GM18507 (cell line): ENCODE measurements at places on chromosomes 16 and 17.
A peak's percentile ranks its signal among the peaks of the same experiment; 100 is the strongest.

DNA sequence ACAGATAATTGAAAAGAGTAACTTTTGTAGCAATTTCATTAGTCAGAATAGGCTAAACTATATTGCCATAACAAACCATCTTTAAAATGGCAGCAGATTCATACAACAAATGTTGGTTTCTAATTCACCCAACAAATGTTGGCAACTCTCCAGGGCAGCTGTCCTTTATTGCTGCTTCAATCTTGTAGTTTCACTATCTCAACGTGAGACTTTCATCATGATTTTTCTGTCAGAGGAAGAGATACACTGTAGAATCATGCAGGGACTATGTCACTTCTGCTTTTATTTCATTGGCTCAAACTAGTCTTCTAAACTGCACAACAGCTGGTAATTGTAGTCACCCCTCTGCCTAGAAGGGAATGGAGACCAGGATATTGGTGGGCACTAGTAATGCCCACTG is 174.2 kb downstream of the TANC2 start:
- no peak for DNase-seq

DNA sequence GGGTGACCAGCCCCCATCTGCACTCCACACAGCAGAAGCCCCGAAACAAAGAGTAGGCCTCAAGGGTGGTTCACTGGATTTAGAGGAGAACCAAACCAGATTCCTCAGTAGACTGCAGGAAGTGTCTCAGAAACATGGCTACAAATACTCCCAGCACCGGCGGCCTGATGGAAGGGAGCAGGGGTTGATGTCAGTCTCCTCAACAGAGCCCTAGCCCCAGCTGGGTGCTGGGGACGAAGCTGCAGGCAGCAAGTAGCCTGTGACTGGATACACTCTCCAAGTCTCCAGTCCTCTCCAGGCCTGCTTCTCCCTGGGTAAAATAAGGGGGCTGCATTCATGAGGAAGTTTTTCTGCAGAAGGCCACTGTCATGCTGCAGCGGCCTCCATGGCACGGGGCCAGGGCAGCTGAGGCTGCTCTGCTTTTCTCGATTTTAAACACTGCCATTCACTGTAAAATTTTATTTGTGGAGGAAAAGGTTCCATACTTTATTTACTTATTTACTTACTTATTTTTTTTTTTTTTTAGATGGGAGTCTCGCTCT is 36.7 kb upstream of the SREBF1 start:
- DNase-seq: no peak

DNA sequence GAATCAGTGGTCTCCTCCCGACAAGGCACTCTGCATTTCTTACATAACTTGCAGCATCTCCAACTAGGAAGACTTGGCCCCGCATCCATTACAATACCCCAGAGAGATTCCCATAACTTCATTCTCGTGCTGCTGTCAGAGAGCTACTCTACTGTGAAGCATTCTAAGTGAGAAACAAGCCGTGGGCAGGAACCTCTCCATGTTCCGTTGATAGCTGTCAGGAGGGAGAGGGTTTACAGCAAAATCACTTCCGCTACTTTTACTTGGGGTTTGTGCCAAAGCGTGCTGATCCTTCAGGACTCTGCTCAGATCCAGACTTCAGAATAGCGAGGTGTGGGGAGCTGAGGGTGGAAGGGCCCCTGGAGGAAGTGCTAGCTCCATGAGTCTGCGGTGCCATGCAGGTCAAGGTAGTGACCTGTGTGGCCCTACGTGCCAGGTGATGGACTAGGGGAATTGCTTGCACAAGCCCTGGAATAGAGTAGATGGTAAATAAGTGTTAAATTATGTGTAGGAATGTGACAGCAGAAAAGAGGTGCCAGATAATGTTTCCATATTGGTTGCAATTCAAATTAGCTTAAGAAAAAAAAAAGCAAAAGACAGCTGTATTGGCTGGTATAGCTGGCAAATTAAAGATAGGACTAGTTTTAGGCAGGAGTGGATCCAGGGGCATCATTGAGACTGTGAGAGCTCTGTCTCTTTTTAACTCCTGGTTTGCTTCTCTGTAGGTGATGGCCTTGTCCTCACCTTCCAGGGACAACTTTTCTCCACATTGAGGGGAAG is 358.5 kb upstream of the ERCC4 start:
- DNase-seq: no peak

DNA sequence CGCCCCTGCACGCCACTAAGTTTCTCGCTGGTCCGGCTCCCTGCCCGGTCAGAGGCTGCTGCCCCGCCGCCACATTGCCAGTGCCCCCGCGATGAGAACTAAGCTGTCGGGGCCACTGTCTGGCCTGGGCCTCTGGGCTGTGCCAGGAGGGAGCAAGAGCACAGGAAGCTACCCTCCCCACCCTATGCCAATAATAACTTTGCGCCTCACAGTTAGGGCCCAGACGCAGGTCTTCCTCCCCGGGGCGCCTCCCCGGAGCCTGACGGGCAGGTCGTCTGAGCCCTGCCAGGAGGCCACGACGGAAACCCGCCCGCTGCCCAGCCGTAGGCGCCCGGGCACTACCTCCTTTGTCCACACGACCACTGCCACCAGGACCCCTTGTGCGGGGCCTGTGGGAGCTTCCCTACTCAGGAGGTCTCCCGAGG is 1.5 kb downstream of the ZFPM1 start:
- no peak for DNase-seq

- no peak for DNase-seq
These were observed 51.8 kb downstream of the LYRM1 start for GRCh38 chr16:20952139-20952920.

GRCh38 chr17:63042256-63042812 is 76.3 kb downstream of the TANC2 start:
- DNase-seq: no peak

GRCh38 chr17:20206068-20206467 is 196.9 kb downstream of the SPECC1 start:
- DNase-seq: no peak

DNA sequence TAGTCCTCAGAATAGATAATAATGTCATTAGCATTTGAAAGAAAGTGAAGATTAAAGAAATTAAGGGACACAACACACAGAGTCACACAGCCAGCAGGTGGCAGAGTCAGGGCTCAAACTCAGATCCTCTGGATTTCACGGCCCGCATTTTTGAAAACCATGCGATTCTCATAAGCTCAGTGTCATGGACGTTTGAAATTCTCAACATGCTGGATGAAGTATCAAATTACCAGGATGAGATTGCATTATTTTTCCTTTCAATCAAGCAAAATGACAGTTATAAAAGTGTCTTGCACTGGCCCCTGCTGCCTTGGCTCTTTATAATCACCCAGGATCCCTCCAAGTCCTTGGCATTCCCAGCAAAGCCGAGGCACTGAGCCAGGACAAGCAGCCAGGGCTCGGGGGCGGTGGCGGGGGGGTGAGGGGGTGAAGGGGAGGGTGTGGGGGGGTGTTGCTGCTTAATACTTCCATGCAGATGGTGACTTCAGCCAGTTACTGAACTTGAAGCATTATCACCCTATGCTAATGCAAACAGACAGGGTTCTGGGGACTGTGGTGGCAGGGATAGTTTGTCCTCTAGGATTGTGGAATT is 6.6 kb upstream of the BMERB1 start:
- no peak for DNase-seq

GRCh38 chr16:28183484-28183883 is 28.3 kb downstream of the XPO6 start:
- no peak for DNase-seq

GRCh38 chr17:41973408-41973811 is 6.8 kb downstream of the CNP start:
- no peak for DNase-seq

DNA sequence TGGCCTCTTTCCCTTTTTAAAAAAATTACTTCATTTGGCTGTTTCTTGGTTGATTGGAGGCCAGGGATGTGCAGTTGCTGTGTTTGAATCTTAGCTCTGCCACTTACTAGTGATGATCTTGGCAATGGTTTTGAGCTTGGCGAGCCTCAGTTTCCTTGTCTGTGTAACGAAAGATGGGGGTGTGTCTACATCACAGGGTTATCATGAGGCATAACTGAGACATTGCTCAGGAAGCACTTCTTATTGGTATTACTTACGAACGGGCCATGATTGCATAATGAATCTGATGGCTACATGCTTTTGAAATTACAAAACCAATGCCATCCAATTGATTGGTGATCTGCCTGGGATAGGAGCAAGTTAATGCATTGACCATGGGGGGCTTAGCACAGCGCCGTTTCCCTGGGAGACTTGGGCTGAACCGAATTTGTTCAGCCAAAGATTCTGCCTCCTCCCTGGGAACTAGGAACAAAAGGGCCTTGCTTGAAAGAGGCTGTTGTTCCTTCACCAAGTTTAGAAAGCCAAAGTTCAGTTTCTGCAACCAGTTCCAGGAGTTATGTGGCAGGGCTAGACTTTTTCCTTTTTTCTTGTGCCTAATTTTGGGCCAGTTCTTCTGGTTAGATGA is 21.9 kb downstream of the CMIP start:
- no peak for DNase-seq

GRCh38 chr16:83356266-83356665 is 451.5 kb upstream of the HSBP1 start:
- peak; percentile 7 for DNase-seq

DNA sequence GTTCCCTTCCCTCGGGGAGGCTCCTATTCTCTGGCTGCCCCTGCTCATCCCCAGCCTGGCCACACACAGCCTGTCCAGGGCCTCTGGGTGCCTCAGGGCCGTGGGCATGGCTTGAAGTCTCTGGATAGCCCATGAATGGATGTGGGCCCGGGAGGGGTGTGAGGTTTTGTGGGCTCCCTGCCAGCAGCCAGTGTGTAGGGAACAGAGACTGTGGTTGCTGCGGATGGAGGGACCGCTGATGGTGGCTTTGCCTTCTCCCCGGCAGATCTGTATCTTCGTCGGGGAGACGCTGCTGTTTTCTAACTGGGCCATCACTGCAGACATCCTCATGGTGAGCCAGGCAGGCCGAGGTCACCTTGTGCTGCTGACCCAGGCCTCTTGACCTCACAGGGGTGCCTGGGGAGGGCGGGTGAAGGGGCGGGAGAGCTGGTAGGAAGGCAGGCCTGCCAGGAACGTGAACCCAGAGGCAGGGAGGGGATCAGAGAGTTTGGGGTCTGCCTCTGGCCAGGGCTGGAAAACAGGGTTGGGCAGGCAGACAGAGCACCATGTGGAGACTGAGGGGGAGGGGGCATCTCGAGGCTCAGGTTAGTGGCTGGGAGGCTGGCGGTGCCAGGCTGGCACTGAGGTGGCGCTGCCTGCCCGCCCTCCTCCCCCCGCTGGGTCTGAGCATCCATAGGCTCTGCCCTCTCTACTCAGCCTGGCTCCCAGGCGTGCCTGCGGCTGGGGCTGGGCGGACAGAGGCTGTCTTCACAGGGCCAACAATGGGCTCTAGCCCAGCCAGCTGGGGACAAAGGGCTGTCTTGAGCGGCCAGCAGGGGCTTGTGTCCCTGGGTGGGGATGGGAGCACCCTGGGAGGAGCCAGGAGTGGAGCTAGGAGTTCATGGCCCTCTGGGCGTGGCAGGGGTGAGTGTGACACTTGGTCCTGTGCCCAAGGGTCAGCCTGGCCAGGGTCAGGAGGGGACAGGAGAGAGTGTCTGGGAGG is 21.4 kb downstream of the MYBBP1A start:
- DNase-seq: no peak

DNA sequence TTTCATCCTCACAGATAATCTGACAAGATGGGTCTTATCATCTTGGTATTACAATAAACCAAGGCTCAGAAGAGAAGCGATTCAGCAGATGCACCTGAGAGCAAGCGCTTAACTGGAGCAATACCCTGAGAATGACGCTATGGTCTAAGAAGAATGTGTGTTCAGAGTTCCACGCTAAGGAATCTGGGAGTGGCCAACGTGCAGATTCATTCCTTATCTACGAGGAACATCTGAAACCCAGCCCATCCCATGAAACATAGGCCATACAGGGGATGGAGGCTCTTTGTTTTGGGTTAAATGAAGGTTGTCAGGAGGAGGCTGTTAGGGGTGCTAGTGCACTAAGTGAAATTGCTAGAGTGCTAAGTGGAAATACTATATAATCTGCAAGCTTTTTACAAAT is 28.5 kb upstream of the KDM8 start:
- DNase-seq: no peak

- DNase-seq: no peak
These were observed 6.9 kb upstream of the MAPK7 start for GRCh38 chr17:19371259-19372010.

- DNase-seq: no peak
These were observed 51.7 kb upstream of the LGALS9 start for GRCh38 chr17:27579304-27579703.

DNA sequence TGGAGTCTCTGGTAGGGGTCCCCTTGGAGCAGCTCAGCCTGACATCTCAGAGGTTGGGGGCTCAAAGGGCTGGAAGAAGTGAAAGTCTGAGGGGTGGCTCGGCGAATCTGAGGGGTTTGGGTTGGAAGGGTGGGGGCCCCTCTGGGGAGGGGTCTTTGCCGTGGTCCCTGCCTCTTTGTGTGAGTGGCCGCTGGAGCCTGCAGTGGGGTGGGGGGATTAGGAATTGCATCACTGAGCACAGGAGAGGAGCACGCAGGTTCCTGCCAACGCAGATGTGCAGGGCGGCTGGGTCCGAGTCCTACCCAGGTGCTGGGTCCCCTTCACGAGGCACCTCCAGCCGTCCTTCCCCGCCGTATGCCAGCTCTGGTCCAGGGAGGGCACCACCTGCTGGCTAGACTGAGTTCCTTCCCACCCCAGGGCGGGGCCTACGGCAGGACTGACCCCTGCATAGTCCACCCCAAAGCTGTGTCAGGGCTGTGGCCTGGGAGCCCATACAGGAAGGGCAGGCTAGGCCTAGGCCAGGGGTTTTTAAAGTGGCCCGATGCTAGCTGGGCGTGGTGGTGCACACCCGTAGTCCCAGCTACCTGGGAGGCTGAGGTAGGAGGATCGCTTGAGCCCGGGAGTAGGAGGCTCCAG is 9.9 kb downstream of the FMNL1 start:
- no peak for DNase-seq

DNA sequence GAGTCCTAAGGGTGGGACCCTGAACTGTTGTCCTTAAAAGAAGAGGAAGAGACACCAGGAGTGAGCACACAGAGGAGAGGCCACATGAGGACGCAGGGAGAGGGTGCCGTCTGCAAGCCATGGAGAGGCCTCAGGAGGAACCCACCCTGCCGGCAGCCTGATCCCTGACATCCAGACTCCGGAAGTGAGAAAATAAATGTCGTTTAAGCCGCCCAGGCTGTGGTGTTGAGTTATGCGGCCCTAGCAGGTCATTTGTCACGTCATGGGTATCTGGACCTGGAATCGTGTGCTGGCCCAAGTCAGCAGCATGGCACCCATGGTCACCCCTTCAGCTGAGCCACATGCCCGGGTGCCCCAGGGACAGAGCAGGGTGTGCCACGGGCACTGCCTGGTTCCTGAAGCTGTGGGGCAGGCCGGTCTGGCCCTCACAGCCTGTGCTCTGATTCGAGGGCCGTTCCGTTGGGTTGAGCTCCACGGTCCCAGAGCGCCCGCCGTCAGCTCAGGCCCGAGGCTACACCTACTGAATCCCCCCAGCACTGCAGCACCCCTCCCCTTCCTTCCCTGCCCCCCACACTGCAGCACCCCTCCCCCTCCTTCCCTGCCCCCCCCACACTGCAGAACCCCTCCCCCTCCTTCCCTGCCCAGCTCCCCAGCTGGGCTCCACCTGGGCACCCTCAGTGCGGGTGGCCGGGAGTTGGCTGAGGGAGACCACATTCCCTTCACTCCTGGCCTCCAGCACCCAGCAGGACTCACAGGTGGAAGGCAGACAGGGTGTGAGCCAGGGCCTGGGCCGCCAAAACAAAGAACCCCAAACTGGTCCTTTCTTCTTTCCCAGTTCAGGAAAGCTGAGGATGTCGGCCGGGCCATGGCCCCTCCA is 2.7 kb upstream of the CCDC57 start:
- no peak for DNase-seq
